Forelimb muscle (tissue), 1 donor: ENCODE measurements at places on chromosomes 2 and 18.

DNA sequence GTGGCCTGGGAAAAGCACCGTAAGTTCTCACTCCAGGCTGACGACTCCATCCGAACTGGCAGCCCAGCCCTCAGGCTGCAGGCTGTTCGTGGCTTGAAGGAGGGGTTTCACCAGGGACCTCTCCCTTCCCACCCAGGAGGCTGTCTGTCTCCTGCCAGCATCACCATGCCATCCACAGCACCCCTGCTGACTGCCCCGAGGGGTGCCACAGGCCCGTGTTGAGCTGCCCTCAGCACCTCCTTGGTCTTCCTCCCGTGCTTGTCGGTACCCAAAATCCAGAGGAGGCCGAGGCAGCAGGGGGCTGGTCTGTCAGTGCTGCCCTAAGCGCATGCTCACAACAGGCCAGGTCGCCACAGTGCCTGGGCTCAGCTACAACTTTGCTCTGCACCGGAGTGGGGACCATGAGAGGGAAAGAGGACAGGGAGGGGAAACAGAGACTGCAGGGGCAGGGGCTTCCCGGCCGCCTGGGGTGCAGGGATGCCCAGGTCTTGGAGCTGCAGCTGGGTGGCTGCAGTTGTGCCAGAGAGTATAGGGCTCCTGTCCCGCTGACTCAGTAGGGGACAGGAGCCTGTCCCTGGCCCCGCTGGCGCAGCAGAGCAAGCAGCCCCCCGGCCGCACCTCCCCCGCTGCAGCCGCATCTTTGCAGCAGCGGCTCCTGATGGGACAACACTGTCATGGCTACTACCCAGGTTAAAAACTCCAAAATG lies 963.7 kb upstream of the CRIM1 start:
- DNase-seq, result no peak

GRCh38 chr18:48838921-48839818 lies 111.6 kb downstream of the SMAD7 start:
- no peak for DNase-seq

DNA sequence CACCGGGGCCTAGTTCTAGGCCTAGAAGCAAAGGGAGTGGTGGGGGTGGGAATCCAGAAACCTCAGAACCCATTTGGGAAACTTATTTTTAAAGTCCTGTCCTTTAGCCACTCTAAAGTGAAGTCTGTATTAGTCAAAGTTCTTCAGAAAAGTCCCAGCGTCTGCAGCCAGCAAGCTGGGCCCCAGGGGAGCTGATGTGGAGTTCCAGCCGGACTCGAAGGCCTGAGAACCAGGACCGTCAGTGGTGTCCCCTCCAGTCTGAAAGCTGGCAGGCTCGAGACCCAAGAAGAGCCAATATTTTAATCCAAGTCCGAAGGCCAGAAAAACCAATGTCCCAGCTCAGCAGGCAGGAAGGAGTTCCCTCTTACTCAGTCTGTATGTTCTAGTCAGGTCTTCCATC lies 32.4 kb downstream of the ID2 start:
- no peak for DNase-seq

DNA sequence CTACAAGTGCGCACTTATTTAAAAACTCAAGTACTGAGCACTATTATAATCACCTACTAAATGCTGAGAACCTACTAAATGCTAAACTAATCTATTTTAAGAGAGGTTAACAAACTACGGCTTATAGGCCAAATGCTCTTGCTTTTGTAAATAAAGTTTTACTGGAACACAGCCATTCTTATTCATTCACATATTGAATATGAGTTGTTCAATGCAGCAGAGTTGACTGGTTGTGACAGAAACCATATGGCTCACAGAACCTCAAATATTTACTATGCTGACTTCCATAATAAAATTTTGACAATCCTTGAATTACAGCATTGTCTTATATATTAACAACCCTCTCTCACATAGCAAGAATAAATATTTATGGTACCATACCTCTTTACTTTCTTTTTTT lies 103.2 kb downstream of the ZNF521 start:
- no peak for DNase-seq

GRCh38 chr2:44120428-44120827 lies 48.2 kb upstream of the PPM1B start:
- no peak for DNase-seq

GRCh38 chr2:136377423-136378382 lies 259.8 kb upstream of the CXCR4 start:
- DNase-seq, result no peak

GRCh38 chr2:85434696-85435095 lies 16.2 kb downstream of the SH2D6 start:
- no peak for DNase-seq

DNA sequence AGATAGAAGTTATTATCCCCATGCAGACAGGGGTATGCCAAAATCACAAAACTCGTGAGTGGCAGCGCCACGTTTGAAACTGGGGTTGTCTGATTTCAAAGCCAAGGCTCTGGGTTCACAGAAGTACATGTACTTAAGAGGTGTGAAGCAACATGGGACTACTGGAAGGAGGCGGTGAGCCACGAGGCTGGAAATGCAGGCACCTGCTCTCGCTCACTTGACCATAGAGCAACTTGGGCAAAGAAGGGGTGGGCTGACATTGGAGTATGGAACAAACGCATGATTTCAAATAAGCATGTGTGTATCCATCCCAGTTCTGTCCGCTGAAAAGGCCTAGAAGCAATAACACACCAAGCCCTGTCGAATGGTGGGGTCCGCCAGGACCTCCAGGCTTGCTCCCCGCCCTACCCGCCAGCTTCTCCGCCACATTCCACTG lies 593 bp upstream of the ACTR2 start:
- no peak for DNase-seq

DNA sequence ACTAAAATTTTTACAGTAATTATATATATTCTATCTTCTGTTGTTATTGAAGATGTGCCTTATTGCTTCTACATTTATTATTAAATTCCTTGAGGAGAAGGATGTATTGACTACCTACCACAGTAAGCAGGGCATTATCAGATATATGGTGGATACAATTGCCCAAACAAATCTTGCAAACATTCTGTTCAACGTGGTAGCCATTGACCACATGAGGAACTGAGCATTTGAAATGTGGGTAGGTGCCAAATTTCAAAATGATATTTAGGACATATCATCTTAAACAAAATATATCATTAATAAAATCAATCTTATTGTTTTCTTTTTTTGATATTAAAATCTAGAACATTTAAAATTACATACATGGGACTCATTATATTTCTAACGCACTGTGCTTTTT lies 11.1 kb downstream of the SCN3A start:
- DNase-seq, result no peak

DNA sequence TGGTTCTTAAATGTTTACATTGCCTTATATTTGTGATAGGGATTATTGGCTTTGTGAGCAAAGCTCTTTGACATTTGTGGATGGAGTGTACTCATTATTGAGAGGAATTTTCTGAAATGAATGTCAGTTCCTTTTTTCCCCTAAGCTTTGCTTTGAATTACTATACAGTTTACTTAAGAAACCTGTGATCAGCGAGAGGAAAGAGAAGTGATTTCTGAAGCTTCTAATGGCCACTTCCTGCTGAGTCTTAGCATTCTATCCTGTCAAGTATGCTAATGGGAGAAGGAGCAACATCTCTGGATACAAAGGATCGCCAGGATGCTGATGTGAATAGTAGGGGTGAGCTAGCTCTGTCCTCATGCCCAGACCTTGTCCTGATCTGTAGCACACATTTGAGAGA lies 47.8 kb upstream of the MGAT5 start:
- no peak for DNase-seq

- DNase-seq, result no peak
Measured at GRCh38 chr2:101307950-101308431, 510 bp downstream of the RNF149 start.

DNA sequence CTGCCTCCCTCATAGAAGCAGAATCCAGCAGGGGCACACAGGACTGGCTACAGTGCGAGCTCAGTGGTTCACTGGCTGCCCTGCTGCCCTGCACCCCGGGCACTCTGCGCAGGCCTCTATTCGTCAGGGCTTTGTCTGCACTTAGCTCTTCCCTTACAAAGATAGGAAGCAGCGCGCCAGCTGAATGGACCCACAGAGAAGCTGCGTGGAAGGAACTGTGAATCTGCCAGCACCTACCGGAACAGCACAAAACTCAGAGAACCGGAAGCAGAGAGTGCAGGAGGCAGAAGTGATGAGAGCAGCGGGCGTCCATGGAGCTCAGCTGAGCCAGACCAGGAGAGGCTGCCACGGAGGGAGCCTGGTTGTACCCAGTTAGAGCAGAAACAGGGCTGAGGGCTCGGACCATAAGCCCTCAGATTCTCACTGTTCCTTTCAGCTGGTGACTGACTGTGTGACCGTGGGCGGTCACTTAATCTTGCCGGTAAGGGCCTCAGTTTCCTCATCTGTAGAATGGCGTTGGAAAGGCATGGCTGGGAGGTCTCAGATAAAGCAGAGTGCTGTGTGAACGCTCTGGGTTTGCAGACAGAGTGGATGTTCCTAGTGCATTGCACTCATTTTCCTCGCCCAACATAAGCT lies 23.1 kb upstream of the SLC66A3 start:
- no peak for DNase-seq

DNA sequence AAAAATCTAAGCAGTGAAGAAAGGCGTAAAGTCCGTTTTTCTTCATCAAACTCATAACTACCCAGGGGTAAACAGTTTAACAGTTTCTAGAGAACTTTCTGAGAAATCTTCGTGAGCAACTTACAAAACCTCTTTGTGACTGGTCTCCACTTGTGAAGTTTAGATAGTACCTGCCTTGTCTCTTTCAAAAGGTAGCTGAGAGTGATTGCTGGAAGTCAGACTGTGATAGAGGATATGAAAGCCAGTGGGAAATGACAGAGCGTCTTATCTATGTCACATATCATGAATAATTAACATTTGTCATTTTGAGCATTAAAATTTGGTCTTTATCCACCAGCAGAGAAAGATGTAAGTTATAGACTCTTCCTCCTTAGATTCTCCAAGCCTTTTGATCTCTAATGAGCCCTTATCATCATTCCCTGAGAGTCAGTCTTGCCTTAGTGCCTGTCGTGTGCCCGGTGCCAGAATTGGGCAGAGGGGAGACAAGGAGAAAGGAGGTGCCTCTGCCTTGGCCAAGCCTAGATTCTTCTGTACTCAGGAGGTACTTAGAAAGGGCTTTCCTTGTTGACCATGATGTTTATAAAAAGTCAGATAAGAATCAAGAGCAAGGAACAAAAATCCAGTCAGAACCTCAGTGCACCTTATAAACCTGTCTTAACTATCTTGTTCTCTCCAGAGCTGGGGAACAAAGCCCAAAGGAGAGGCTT lies 205.1 kb upstream of the EPAS1 start:
- DNase-seq, result no peak

DNA sequence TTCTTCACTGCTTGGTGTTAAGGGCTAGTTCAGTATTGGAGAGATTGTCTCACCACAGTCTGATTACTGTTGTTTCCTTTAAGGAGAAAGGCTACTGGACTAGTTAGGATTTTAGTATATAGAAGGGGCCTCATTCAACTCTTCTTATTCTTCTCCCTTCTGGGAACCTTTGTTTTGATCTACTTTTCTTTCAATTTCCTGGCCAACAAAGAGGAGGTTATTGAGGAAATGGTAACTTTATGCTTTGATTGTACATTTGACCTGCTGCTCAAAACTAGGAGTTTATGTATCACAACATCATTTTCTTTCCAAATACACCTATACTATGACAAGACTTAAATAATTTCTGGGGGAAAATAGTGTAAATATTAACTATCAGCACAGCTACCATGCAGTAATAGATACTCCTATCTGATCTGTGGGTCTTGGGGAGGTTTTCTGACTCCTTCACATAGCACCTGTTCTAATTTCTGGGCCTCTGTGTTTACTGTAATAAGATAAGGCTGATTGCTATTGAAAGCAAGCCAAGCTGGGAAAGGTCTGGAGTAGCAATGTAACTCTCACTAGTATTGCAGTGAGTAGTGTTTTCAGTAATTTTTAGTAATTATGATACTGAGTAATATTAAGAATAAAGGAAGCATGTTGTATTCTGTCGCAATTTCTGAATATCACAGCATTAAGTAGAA lies 395.3 kb downstream of the NUP35 start:
- DNase-seq, result no peak

DNA sequence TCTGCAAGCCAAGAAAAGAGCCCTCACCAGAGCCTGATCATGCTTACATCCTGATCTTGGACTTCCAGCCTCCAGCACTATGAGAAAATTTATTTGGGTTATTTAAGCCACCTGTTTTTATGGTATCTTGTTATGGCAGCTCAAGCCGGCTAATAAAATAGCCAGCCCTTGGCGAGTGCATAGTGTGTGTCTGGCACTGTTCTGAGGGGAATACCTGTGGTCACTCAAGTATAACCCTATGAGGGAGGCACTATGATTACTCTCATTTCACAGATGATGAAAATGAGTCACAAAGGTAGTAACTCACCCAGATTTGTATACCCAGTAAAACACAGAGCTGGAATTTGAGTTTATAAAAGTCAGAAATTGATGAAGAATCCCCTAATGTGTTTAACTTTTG lies 556.9 kb upstream of the SETBP1 start:
- no peak for DNase-seq
